ENCODE measurements at places on chromosomes 16 and 17.
A peak's percentile ranks its signal among the peaks of the same experiment; 100 is the strongest.

GRCh38 chr16:72014675-72015074, 6.1 kb downstream of the DHODH start:
- DNase-seq, result no peak

GRCh38 chr17:40062329-40063186, at the start of gene THRA:
THRA (plus strand) TSS chr17:40062965; CDS start chr17:40074489, 11,524 bp downstream.
- DNase-seq, result no peak

DNA sequence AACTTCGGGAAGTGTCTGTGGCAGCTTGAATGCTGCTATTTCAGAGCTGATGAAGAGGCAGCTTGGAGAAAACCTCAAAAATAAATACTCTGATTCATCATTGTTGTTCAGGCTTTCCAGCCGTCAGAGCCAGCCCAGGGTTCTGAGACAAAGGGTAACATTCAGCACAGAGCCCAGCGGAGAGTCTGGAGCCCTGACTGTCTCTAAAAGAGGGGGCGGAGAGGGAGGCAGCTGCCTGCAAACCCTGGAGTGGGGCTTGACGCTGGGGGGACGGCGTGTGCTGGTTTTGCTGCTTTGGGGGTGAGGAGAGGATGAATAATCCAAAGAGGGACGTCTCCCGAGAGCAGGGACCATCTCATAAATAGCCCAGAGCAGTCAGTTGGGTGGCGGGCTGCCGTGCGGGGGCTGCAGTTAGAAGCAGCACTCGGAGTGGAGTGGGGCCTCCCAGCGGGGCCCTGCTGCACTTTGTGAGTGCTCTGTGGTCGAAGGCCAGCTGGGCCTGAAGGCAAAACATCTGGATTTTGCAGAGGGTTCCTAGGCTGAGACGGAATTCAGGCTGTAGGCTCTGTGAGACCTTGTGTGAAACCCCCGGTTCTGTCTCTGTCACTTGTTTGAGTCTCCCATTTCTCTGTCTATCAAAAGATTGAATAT, 237.8 kb downstream of the PRKCA start:
- DNase-seq, result no peak

DNA sequence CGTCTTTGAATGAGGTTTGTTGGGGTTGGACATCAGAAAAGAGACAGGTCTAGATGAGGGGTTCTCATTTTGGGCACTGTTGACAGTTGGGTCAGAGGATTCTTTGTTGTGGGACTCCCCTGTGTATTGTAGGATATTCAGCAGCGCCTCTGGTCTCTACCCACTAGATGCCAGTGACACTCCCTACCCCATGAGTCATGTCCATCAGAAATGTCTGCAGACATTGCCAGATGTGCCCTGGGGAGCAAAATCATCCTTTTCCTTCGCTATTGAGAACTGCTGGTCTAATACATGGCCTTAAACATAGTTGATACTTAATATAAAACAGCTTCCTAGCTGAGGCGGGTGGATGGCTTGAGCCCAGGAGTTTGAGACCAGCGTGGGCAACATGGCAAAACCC, 3.1 kb downstream of the ABAT start:
- no peak for DNase-seq

- DNase-seq, result no peak
Measured at GRCh38 chr17:14289162-14289561, 11.7 kb upstream of the HS3ST3B1 start.

GRCh38 chr16:71826533-71827017, 17.9 kb upstream of the AP1G1 start:
- DNase-seq, result no peak

DNA sequence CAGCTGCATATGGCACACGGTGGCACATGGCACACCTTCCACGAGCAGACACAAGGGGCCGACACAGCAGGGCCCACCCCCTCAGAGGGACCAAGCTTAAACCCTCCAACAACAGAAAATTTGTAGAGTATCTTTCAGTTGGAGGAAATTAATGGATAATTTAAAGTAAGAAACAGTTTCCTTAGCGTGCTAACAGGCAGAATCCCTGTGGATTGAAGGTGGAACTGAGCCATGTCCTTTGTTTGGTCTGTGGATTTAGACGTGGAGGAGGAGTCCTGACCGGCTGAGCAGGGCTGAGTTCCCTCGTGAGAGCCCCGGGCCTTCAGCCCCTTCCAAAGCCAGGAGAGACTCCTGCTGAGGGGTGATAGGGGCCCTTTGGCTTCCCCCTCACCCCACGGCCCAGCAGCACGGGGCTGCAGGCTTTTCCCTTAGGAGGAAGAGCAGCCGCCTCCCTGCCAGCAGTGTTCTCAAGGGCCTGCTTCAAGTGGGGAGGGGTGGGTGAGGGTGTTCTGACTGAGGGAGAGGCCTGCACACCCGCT, 1.4 kb upstream of the CYB561 start:
- peak; percentile 55 for DNase-seq

DNA sequence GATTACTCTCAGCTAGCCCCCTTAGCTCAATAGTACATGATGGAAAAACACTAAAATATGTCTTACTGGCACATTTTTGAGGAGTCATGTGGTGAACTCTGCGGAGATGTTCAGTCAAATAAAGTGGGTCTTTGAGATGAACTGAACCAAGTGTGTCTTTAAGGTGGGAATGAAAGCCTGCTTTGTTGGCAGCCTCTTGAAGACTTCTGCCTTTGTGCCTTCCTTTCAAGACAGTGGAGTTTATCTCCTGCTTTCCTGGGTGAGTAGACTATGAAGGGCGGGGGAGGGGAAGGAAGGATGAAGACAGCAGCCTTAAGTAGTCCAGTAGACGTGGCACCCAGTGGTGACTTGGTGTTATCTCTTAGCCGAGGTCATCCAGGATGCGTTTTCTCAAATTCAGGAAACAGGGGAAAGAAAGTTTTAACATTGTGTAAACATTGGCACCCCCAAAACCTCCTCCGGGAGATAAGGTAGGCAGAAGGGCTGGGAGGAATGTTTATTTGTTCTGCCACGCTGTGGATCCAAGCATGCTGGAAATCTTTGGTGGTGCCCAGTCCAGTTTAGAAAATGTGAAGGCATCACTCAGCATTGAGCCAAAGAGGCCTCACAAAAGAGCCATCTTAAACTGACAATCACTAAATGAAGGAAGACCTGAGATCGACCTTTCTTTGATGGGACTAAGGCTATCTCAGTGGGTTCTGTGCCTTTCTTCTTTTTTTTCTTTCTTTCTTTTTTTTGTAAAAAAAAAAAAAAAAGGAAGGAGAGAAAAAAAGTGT, 220.6 kb downstream of the FTO start:
- DNase-seq, result no peak
